ENCODE measurements at places on chromosomes 2 and 18.

- DNase-seq = no peak
These were observed 121.2 kb upstream of the EPC2 start for GRCh38 chr2:148523315-148523714.

DNA sequence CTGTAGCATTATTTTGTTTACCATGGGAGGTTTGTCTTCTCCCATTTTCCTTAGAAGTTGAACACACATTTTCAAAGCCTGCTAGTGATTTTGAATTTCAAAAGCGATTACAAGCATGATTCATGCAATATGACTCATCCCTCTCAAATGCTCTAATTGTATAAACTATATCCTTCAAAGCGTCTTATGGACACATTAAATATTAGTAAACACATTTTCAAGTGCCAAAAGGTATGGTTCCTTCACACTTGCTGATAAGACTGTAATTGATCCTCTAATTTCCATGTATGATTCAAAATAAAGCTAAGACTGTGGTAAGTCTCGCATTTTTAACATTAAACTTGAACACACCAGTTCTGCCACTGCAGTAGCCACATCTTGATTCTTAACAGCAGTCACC, 512.9 kb downstream of the LRRTM4 start:
- DNase-seq = no peak

- DNase-seq = no peak
These were observed 319 bp downstream of the ZSCAN30 start for GRCh38 chr18:35289727-35290093.

DNA sequence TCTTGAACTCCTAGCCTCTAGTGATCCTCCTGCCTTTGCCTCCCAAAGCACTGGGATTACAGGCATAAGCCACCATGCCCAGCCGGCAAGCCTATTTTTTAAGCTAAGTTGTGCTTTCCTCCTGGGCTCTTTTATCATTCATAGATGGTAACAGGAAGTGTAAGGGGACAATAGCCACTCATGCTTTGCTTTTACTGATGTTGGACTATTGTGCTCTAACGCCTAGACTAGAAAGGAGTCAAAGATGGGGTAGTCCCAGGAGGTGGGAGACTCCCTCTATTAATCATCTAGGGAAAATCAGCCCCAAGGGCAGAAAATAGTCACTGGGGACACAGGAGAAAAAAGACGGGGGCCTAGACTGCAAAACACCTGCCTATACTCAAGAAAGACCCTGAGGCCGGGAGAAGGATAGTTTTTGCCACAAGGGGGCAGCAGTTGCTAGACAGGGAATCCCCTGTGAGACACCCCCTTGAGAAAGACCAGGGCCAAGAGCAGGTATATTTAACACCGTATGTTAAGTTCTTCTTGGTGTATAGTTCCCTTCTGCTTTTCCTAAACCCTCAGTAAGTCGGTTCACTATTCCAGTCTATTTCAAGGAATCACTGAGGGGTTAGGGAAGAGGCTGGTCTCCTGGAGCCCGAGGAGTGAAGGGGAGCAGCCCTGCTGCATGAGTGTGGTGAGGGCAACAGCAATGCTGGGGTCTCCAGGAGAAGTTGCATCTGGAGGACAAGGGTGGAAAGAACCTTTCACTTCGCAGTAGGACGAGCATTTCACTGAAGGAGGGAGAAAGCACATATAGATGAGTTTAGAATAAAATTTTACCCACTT, 2.1 kb upstream of the CXCR1 start:
- no peak for DNase-seq

- DNase-seq = no peak
These were observed 16.4 kb downstream of the MAP3K19 start for GRCh38 chr2:135030826-135031225.

DNA sequence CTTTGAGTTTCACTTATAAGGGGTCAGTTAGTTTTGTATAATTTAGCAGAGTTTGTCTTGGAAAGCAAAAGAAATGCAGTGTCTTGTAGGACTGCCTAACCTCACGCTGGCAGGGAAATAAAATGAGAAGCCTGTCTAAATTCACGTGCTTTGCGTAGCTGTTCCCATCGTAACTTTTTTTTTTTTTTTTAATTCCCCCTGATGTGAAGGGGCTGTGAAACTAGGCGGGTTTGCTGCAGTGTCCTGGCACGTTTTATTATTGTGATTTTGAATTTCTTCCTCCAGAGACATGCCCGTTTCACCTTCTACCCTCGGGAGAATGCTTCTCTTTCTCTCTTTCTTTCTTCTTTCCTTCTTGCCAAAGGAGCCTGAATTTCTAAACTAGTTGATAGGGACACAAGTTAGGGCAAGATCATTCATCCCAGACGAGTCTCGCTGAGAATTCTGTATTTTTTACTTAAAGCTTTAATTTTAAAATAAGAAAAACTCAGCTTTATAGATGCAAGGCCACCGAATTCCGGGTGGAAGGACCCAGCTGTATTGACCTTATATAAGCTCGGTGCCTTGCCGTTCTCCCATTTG, 2.3 kb downstream of the MEIS1 start:
- no peak for DNase-seq

GRCh38 chr18:26083099-26083498, 7.3 kb downstream of the SS18 start:
- DNase-seq = no peak

GRCh38 chr2:165192729-165193128, 11.1 kb downstream of the SCN3A start:
- no peak for DNase-seq

GRCh38 chr18:23592911-23593310, 6.6 kb upstream of the NPC1 start:
- DNase-seq = no peak

- DNase-seq = no peak
These were observed 174.2 kb downstream of the WDR7 start for GRCh38 chr18:56825321-56825720.

DNA sequence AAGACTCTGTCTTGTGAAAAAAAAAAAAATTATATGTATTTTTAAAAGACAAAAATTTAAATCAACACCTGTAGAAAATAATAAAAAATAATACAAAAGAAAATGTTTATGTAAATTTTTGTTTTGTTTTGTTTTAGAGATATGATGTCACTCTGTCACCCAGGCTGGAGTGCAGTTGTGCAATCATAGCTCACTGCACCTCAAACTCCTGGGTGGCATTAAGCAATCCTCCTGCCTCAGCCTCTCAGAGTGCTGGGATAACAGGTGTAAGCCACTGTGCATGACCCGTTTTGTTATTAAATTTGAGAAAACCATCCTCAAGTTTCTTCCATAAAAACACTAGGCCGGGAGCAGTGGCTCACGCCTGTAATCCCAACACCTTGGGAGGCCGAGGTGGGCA, 56.2 kb upstream of the B3GNT7 start:
- no peak for DNase-seq

- no peak for DNase-seq
These were observed 14.7 kb upstream of the CHMP3 start for GRCh38 chr2:86577817-86578456.

DNA sequence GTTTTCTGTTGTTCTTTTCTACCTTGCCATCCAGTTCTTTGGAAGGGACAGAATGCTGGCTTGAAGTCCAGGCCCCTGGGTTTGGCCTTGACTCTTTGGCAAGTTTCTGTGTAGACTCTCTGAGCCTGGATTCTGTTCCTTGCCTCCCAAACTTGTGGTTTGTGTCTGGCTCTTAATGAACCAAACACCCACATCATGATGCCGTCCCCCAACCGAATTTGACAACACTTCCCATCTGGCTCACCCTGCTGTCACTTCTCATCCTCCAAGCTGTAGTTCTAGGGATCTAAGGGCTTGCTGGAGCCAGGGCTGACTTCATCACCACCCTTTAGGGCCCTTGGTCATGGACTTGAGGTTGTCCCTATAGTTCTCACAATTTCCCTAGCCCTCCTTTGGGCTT, 68.9 kb upstream of the CELF4 start:
- DNase-seq = no peak

GRCh38 chr18:51712821-51713220, 515.3 kb upstream of the MEX3C start:
- no peak for DNase-seq

DNA sequence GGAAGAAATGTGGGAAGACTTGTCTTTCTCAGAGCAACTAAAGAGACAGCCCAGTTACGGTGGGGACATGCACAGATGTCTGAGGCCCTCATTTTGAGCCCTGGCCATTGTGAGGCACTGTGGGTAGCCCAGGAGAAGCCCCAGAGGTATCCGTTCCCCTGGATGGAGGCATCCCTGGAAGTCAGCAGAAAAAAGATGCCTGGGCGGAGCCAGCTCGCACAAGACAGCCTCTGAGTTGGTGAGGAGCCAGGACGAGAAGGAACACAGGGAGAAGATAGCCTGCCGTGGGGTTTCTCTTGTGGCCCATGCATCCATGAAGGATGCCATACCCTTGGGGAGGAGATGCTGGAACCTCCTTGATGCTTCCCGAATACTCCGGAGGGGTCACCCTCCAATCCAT, 56.9 kb upstream of the SEMA4C start:
- DNase-seq = no peak

DNA sequence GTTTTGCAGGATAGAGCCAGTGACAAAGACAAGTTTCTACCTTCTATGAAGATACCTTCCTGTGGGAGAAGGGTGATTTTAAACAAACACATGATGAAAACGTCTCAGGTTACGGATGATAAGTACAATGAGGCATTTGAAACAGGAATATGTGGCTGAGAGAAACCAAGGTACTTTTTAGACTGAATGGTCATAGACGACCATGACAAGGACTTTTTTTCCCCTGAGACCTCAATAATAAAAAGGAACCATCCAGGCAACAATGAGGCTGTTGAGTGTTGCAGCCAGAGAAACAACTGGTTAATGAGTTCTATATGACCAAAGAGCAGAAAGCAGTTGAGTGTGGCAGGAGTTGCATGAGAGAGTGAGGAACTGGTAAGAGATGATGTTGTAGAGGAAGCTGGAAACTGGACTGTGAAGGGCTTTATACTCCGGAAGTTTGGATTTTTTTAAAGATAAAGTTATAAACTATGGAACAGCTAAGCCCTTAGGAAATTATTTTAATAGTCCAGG, 306.1 kb upstream of the CYRIA start:
- DNase-seq = no peak

- peak; percentile 6 for DNase-seq
These were observed 22.9 kb downstream of the APCDD1 start for GRCh38 chr18:10477121-10477862.

- DNase-seq = no peak
These were observed 47.0 kb downstream of the COBLL1 start for GRCh38 chr2:164794432-164795231.

Data from NCI-H1417 treated with DMSO at 0.1 percent for 48 hours (cell line).